ENCODE measurements at places on chromosomes 3 and 15.

DNA sequence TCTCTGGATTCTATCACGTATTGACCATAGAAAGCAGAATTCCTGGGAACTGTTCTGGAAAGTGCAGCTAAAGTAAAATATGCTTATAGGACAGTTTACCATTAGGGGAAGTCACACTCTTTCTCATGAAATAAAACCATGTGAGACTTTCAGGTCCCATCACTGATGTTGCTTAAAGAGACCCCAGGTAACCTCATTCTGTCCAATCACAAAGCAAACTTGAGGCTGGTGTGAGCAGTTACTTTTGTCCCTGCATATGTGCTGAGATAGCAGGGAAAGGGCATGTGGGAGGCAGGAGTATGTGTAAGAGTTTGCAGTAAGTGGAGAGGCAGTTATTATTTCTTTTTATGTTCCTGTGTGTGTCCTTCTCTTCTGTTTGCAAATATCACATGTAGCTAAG, 16.1 kb downstream of the GPR87 start:
- no peak for DNase-seq

DNA sequence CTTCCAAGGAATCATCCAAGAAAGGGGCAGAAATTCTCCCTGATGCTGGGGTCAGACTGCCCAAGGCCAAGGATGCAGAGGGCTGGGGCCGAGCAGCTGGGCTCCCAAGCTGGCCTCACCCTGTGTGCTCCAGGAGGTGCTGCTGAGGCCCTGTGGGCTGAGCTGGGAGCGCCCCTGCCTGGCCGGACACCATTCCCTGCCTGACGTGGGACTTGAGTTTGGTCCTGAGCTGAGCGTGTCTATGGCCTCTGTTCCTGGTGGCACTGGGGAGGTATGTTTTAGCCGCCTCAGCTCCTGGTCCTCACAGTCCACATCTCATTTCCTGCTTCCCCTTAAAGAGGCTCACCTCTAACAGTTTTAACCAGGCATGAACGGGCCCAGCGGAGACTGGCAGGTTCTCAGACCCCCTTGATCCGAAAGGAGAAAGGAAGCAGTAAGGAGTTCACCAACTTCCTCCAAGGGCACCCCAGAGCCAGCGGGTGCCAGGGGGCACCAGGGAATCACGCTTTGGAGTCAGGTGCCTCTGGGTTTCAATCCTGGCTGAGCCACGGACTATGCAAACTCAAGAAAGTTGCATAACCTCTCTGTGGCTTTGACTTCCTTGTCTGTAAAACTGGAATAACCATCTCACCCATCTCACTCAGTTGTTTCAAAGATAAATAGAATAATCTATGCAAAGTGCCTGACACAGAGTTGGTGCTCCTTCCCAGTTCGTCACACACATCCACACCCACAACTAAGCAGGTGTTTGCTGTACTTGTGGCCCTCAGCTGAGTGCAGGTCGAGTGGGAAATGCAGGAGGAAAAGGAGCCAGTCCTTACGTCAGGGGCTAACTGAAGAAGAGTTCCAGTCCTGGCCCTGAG, 48.6 kb downstream of the SLC12A8 start:
- no peak for DNase-seq

DNA sequence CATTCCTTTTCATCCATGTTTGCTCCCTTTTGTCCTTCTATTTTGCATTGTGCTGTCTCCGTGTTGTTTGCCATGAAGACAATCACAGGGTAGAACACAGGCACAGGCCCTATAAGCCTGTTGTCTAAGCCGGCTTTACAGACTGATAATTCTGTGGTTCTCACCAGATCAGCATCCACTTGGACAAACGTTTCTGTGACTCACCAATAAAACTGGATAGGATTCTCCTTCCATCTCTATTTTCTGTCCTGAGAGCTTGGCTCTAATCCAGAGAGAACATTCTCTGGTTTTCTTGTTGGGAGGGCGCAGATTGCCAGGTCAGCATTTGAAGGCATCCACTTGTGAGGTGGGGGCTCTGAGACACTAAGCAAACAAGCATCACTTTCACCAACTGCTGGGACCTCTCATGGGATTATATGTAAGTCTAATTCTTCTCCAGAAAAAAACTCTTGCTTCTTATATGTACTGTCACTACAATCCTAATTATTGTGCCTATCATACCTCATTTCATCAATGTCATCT, 101.6 kb downstream of the ERC2 start:
- no peak for DNase-seq

GRCh38 chr3:54432975-54433374, 310.6 kb downstream of the CACNA2D3 start:
- DNase-seq: no peak

- DNase-seq: no peak
These were observed 137.6 kb downstream of the ADAMTS17 start for GRCh38 chr15:100204211-100204610.

DNA sequence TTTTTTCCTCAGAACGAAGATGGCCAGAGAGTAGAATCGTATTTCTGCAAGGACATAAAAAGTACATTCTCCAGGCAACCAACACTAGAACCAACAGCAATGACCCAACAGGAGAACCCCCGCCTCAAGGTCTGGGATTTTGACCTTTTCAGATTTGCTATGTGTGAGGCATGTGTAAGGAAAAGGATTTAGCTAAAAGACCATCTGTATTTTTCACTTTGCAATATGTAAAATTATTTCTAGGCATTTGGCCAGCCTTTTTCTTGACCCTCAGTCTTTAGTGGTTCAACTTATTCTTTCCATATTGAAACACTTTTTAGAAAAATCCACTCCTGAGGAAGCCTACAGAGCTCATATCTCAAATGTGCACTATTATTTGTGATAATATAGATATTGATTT, 219.2 kb upstream of the GOLGA6L4 start:
- no peak for DNase-seq

DNA sequence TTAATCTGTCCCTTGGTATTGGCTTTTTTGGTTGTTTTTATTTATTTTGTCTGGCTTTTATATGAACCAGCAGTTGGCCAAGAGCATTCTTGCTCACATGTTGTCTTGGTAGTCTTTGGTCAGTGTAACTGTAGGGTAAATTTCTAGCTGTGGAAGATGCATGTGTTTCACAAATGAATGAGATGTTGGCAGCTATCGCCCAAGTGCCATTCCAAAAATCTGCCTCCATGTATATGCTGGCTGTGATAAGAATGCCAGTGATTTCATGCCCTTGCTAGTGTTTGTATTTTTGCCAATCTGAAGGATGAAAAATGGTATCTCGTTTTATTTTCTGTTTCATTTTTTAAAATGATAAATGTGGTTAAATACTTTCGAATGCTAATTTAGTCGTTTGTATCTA, 50.1 kb downstream of the TLNRD1 start:
- no peak for DNase-seq

Data from kidney epithelial cell (primary cell).